A172 (cell line): ENCODE measurements at places on chromosomes 7 and 10. TPM values are rescaled to one million over a fixed set of nuclear protein-coding genes. Genes with fewer than 3 reads are reported as not detected.

The INA gene
- not detected in 2 replicates for total RNA-seq

The NPTX2 gene
- total RNA-seq, result 0.07 TPM in 1 of 2 replicates, not detected in the other

- DNase-seq, result peak; percentile 67
Measured at GRCh38 chr7:146146831-146147486, 30.4 kb downstream of the CNTNAP2 start.

DNA sequence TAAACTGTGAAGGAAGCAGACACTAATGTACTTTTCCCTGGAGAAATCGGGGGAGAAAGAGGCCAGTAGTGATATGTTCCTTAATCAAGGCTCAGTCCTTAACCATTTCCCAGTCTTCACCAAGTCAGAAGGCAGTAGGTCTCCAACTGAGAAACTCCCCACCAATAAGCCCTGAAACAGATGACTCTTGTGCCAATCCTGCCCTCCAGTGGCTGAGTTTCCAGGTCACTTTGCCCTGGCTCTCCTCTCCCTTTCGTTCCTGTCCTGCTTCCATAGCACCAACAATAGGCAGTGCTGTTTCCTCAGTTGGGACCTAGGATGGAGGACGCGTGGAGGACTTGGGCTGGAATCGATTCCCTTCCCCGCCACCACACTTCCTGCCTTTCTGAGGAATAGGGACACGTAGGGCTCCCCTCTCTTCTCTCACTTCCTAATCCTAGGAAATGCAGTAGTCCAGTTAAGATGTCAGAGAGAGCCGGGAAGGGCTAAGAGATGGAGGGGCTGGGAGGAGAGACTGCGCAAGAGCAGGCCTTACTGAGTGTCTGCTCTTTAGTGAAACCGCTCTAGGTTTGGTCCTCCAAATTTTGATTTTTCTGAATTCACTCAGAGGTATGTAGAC is 23.4 kb downstream of the ATOH7 start:
- DNase-seq, result peak; percentile 90

- DNase-seq, result no peak
Measured at GRCh38 chr7:40964610-40965009, 738.3 kb downstream of the INHBA start.

DNA sequence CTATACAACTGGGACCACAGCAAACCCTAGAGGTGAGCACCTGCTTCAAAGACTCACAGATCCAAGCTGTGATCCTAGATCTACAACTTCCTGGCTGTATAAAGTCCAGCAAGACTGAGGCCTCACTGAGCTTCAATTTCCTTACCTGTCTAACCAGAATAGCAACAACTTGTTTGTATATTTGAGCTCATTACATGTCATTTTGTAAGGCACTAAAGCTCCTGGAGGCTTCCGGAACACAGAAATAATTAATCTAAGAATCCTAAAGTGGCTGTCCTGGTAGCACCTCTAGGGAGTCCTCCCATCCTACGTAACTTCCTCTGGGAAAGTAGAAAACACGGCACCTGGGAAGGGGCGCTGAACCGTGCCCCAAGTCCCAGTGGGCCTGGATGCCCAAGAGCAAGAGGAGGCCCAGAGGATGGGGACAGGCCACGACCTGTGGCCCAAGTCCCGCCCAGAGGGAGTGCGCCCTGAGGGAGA is 39.4 kb downstream of the HK1 start:
- no peak for DNase-seq

GRCh38 chr7:155073922-155074321 is 3.8 kb downstream of the HTR5A start:
- DNase-seq, result no peak

The PTF1A gene
- total RNA-seq, result not detected in 2 replicates

The FAM25G gene
- not detected in 2 replicates for total RNA-seq

GRCh38 chr10:20993389-20993788 is 96.3 kb upstream of the NEBL start:
- peak; percentile 82 for DNase-seq

DNA sequence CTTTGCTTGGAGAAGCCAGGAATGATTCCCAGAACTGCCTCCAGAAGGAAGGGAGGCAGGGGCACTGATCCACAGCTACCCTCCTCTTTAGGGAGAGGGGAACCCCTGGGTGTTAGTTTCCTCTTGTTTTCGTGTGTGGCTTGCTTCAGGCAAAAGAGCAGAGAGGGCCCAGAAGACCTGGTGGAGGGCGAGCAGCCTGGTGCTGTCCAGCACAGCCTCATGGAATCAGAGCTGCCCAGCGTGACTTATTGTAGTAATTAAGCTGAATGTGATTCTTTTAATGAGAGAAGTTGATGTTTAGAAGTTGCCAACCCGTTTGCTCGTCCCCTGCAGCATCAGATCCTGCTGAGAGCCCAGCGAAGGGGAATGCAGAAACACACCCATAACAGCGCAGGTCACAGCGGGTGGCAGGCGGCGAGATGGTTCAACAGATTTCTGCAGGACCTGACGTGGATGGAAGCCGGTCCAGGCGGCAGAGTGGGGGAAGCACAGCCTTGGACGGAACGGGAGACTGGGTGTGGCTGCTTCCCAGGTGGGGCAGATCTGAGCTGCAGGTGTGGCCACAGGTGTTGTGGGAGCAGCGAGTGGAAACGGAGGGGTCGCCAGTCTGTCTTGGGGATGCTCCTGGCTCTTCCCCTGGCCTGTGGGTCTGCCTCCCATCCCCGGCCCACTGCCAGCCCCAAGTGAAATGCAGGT is 53.7 kb upstream of the SHH start:
- DNase-seq, result no peak

The GRB10 gene
- 21.4 and 23.1 TPM in 2 replicates for total RNA-seq

GRCh38 chr7:10803720-10804119 is 170.0 kb upstream of the PHF14 start:
- no peak for DNase-seq

- DNase-seq, result no peak
Measured at GRCh38 chr7:48225101-48225500, 53.8 kb downstream of the ABCA13 start.

DNA sequence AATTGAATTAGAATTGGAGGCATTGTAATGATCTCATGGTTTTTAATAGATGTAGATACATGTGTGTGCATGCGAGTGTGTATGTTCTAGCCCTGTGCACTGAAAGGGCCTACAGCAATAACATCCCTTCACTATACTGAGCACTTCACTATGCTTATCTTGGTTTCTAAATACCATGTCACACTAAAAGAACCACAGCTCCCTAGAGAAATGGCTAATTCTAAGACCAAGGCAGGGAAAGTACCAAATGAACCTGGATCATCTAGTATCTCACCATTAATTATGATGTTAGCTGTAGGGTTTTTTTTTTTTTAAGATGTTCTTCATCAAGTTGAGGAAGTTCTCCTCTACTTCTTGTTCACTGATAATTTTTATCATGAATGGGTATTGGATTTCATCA is 55.1 kb downstream of the HECTD2 start:
- DNase-seq, result no peak

GRCh38 chr10:93596539-93596938 is 4.5 kb downstream of the RBP4 start:
- no peak for DNase-seq

GRCh38 chr7:92769394-92769699 is 67.0 kb downstream of the CDK6 start:
- no peak for DNase-seq

DNA sequence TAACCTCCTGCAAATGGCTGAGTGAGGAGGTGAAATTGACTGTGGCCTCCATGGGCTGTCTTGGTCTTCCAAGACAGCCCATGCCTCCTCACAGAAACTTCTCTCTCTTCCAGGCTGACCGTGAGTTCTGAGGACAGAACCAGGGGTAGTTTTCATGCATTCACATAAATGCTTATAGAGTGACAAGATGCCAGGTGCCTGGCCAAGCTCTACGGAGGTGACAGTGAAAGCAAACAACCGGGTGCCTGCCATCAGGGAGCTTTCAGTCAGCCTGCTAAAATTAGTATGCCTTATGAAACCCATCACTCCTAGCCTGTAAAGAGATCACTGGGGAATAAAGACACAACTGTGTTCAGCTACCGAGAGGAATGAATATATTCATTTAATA is 919 bp upstream of the RHOBTB1 start:
- DNase-seq, result no peak

The CDK14 gene
- 19.6 and 22.3 TPM in 2 replicates for total RNA-seq

DNA sequence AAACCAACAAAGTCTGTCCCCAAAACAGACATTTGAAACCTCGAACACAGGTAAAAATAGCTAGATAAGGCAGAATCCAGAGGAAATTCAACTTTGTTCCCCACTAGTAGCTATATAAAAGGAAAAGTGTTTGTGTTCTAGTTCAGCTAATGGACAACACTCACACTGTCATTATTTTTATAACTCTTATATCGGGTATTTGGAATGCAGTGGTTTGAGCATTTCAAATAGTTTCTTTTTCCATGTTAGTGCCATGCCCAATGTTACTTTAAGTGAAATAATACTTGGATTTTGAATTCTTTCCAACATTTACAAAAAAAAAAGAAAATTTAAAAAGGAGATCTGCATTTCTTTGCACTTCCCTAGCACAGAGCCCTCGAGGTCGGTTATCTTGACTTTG is 213.6 kb downstream of the DOCK4 start:
- no peak for DNase-seq

The NUDT13 gene
- total RNA-seq, result 4.0 and 40.4 TPM in 2 replicates

DNA sequence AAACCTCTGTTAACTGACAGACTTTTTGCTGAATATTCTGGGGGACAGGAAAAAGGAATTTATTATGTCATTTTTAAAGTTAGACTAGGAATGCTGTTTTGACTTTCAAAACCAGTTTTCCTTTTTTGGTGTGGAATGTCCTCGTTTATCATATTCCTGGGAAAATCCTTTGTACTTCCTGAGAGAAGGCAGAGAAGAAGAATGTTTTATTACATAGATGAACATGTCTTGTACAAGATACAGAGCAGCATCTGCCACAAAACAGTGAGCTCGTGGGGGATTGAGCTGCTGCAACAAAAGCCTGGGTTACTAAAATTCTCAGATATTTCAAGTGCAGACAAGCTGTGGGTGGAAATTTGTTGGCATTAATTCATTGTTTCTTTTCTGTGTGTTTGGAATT is 20.2 kb downstream of the MCU start:
- no peak for DNase-seq

The AP1S1 gene
- 332 and 409 TPM in 2 replicates for total RNA-seq

GRCh38 chr7:111845853-111846252 is 283.6 kb upstream of the IMMP2L start:
- no peak for DNase-seq

The CFTR gene
- 0.02 TPM in 1 of 2 replicates, not detected in the other for total RNA-seq

DNA sequence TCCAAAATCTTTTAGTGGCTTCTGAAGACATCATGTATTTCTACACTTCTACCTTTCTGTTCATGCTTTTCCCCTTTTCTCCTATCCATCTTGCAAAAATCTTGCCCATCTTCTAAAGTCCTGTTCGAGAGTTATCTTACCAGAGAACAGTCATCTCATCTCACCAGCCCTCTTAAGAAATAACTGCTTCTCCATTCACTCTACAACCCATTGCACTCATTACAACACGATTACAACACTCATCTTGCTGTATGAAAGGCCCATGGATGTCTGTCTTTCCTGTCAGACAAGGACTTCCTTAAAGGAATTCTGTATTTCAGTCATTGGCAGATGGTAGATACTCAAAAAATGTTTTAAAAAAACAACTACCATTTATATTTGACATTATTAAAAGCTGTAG is 30.8 kb downstream of the ZNF438 start:
- DNase-seq, result no peak

DNA sequence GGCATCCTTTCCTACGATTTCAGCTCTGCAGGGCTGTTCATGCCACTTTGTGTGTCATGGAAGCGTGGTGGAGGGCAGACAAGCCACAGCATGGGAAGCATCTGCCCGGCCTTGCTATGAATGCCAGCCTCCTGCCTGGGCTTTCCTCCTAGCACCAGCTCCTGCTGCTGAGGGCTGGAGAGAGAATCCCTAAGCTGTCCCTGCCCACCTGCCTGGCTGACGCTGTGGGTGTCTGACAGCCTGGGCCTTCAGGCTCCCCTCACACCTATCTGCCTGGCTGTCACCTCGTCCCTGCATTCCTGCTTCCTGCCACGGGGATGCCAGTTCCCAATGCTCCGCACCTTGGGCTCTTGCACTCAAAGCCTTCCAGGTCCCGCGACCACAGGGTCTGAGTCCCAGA is 606.5 kb upstream of the MGMT start:
- DNase-seq, result no peak

The PLEKHS1 gene
- total RNA-seq, result 0.31 TPM in 1 of 2 replicates, not detected in the other

The CCDC3 gene
- total RNA-seq, result 0.03 TPM in 1 of 2 replicates, not detected in the other

- DNase-seq, result peak; percentile 22
Measured at GRCh38 chr10:82811621-82812020, 936.6 kb downstream of the NRG3 start.

DNA sequence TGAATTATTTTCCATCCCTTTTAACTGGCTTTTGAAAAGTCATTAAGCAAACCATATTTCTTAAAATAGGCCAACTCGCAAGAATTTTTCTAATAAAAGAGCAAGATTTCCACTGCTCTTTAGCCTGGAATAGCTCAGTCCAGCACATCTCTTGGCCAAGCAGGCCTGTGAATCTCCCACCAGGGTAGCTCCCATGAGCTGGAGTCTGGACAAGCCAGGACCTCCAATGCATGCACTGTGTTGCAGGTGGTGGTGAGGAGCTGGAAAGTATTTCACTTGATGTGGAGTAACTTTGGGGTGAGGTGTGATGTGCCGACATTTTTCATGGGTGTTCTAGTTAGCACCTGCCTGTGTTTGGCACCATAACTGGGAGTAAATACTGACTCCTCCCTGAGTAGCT is 117.3 kb upstream of the TBX20 start:
- no peak for DNase-seq
